Activated CD4-positive, alpha-beta memory T cell treated with anti-CD3 and anti-CD28 coated beads for 36 hours (primary cell): ENCODE measurements at places on chromosomes 3 and 15. TPM values are rescaled to one million over a fixed set of nuclear protein-coding genes. Genes with fewer than 3 reads are reported as not detected.
A peak's percentile ranks its signal among the peaks of the same experiment; 100 is the strongest.

DNA sequence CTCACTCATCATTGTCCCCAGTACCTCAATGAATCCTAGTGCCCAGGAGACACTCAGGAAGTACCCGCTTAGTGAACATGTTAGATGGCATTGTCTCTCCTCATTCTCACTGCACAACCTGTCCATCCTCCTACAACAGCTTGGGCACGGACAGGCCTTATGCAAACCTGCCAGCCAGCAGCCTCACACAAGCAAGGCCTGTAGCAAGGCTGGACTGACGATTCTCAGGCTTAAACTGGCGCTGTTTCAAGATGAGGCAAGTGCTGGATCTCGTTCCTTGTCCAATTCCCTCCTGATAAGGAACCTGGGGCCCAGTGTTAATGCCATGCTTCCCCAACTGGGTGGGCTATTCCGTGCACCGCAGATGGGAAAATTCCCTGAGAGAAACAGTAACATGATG is 59.0 kb downstream of the CDCP1 start:
- DNase-seq, result no peak

DNA sequence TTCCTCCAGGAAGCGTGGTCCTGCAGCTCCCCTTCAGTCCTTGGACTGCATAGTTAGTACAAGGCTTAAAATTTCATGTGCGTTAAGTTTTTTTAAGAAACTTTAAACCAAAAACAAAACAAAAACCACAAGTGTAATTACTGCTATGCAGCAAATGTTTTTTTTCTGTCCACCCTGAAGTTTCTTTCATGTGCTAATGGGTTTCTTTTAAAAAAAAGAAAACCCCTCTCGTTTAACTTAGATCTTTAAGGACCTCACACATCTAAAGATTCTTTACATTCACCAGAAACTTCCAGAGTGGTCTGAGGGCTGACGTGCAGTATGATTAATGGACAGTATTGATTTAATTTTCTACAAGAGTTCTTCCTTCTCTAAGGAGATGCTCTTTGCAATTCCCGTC is 72.0 kb upstream of the PYGO1 start:
- no peak for DNase-seq

GRCh38 chr3:197023998-197024651 is 5.5 kb downstream of the MELTF start:
- peak; percentile 20 for DNase-seq

GRCh38 chr3:10766049-10766705 is 49.9 kb upstream of the SLC6A11 start:
- DNase-seq, result no peak

DNA sequence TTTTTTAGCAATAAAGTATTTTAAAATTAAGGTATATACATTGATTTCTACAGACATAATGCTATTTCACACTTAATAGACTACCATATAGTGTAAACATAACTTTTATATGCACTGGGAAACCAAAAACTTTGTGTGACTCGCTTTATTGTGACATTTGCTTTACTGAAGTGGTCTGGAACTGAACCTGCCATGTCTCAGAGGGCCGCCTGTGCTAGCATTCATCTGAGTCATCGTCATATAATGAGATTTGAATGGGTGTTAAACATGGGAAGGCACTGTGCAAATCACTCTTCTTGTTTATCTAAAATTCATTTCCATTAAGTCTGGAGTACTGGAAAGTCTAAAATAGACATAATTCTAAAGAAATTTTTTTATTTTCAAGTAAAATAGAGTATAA is 12.9 kb downstream of the EIF2AK4 start:
- no peak for DNase-seq

DNA sequence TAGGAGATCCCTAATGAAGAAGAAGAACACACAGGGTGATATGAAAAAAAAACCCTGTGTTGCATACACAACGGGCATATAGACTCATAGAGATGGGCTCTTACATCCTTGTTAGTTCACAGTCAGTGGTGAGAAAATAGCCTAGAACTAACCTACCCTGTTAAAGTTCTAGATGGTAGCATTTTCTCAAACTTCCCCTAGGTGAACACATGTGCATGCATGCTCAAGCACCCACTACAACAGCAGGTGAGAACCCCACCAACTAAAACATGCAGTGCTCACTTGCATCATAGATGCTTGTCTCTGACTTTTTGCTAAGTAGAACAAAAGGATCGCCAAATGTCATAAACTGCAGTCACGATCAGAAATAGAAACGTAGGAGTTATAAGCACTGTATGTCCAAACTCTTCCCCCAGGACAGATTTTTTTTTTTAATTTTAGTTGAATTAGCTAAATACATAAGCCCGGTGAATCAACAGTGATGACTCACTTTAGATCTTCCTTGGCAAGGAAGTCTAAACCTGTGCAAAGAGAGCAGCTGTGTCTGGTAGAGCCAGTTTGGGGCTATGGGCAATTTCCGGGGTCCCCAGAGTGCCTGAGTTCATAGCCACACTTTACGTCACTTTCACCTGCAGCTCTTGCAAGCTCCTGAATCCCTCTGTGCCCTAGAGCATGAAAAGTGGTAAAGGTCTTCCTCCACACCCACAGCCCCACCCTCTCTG is 96.2 kb upstream of the SEMA6D start:
- DNase-seq, result no peak

DNA sequence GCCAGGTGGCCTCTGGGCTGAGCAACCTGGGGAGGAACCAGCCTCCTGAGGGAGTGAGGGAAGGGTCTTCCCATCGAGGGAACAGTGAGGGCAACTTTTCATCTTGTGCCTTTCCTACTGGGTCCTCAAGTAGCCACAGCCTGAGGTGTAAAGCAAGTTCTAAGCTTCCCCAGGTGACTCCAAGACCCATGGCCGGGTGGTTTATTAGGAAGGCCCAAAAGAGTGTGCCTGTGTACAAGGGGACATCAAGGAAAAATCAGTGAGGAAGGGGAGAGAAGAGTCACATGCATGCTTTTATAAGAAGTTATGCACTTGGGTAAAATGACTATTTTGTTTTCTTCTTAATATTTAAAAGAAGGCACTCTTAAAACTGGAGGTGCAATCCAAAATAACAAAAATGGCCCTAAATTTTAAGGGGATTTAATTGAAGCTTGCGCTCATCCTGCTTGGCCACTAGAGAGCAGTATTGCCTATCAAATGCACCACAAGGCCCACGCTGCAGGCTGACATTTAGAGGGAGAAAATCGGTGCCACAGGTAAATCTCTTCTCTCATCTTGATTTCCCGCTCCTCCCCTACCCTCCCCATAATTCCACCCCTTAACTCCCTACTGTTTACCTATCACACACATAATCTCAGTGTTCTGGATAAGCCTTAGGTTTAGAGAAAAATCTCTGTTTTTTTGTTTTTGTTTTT is 6.7 kb downstream of the NANOGP8 start:
- DNase-seq, result peak; percentile 39

DNA sequence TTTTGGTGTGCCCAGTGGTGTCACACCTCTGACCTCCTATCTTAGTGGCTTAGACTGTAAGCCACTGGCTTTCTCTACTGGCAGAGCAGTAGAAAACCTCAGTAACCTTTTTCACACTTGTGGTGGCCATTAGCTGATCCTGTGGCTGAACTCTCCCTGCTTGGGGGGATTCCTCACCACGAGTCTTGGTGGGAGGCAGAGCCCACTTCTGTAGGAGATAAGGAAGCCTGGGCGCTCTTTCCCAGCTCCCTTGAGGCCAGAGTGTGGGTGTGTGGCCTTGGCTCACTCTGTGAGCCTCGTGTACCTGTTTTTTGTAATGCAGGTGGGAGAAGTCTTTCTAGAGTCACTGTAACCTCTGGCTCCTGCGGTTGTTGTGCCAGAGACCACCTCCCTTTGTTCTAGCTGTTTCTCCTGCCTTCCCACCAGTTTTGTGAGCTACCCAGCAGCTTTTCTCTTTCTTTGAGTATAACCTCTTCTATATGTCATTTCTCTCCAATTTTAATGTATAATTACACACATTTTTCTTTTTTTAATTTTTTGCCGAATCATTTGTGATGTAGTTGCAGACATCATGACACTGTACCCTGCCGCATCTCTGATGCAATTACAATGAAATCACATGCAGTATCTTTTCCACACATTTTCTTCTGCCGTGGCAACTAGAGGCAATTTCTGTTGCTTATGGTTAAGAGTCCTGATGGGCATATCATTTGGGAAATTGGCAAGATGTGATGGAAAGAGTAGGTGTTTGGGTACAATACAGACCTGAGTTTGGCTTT is 13.8 kb downstream of the XCR1 start:
- DNase-seq, result no peak

DNA sequence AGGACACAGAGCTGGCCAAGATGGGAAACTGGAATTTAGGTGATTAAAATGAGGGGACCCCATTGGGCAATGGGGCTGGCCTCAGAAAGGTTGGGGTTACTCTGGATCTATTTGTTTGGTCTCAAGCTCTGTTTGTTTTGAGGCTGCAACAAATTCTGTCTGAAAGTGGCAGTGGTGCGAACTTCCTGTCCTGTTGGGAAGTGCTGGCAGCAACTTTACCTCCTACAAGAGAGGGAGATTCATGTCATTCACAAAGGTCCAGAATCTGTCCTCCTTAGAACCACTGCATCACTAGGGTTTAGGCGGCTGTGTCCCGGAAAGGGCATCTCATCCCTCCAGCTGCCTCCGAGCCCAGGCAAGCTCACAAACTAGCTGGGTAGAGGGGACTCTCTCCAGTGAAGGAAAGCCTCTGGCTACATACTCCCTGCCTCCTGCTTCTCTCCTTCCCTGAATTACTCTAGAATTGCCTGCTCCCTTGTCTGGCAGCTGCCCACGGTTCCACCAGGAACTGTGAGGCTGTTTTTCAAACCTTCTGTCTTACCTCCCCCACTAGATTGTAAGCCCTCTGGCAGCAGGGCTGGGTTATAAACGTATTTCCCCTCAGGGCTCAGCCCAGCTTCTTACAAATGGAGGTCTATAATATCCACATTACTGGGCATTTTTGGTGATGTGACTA is 23.6 kb downstream of the MEGF11 start:
- no peak for DNase-seq

GRCh38 chr15:31934821-31935220 is 95.5 kb upstream of the CHRNA7 start:
- no peak for DNase-seq

DNA sequence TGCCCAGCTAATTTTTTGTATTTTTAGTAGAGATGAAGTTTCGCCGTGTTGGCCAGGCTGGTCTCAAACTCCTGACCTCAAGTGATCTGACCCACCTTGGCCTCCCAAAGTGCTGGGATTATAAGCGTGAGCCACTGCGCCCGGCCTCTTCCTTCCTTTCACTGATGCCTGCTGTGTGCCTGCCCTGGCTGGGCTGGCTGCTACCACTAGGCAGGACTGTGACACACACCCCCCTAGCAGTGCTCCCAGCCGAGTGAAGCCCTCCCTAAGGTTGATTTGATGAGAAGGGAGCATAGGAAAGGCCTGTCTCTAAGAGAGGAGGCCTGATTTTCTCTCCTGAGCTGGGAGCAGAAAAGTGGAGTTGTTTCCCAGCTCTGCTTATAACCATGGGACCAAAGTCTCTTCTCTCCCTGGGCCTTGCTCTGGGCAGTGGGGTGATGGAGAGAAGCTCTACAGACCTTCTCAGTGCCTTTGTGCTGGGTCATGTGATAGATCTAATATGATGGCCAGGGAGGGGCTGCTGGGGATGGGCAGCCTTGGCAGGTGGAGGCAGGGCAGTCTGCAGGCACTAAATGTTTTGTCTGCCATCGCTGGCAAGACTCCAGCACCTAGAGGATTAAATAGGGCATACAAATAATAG is 20.1 kb upstream of the SFMBT1 start:
- no peak for DNase-seq

DNA sequence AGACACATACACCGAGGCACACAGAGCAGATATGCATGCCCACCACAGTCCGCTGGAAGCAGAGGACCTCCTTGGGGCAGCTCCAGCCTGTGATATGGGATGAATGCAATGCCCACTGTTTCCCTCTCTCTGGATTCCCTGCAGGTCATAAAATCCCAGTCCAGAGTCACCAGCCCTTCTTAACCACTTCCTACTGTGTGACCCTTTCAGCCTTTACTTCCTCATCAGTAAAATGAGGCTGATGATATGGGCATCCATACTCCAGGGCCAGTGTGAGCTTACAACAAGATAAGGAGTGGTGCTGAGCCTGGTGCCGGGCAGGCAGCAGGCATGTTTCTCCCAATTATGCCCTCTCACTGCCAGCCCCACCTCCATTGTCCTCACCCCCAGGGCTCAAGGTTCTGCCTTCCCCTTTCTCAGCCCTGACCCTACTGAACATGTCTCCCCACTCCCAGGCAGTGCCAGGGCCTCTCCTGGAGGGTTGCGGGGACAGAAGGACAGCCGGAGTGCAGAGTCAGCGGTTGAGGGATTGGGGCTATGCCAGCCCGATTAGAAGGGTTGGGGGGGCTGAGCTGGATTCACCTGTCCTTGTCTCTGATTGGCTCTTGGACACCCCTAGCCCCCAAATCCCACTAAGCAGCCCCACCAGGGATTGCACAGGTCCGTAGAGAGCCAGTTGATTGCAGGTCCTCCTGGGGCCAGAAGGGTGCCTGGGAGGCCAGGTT is at the start of gene GNAT1:
Gene GNAT1 (plus strand): TSS at position 675 of the 725 bp plus-strand sequence. CDS start 116 bp downstream, outside the sequence.
- DNase-seq, result no peak

GRCh38 chr15:31465083-31465955 is 138.7 kb downstream of the KLF13 start:
- DNase-seq, result peak; percentile 6

DNA sequence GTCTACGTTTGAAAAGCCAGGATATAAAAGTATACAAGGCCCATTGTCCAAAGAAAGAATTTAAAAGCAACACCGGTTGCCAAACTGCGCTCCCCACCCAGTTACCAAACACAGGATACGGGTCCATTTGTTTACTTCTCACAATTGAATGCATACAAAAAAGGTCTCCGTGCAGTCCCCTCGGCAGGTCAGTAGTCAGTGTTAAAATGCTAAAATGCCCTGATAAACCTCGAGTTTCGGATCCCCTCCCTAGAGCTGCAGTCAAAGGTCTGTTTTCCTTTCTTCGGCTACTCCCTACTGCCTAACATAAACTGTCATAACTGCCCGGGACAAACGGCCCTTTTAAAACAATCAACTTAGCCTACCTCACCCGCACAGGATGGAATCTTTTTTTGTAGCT is 534.6 kb downstream of the FOXP1 start:
- DNase-seq, result no peak

- DNase-seq, result no peak
Measured at GRCh38 chr15:50206020-50206419, 24.0 kb downstream of the SLC27A2 start.

GRCh38 chr3:150385296-150386242 is 22.5 kb upstream of the TSC22D2 start:
- DNase-seq, result peak; percentile 30

Gene LRTM1
- not detected for total RNA-seq

Gene THSD4
- total RNA-seq, result not detected

Gene AADACL2
- total RNA-seq, result not detected

Gene PIERCE2
- total RNA-seq, result 0.34 TPM

Gene ZDHHC23
- 5.4 TPM for total RNA-seq

Gene GAP43
- total RNA-seq, result not detected
